SK-MEL-5 (cell line): ENCODE measurements at places on chromosomes 11 and 22. TPM values are rescaled to one million over a fixed set of nuclear protein-coding genes. Genes with fewer than 3 reads are reported as not detected.

TMEM25 gene
- 0.45 TPM in 1 of 2 replicates, not detected in the other for total RNA-seq

MYOD1 gene
- total RNA-seq, result not detected in 2 replicates

DNA sequence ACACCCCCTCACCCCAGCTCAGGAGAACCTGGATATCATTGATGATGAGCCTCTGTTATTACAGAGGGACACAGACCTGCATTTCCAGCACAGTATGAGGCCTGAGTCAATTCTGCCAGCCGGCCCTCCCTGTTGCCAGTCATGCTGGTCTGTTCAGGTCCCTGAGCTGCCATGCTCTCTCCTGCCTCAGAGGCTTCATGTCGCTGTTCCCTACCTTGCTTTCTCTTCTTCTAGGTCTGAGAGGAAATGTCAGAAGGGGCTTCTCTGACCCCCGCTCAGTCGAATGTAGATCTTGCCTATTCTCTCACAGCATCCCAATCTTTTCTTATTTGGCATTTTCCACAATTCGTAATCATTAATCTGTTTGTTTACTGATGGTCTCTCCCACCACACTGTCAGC is 21.8 kb upstream of the ABCC8 start:
- DNase-seq, result peak; percentile 35

DNA sequence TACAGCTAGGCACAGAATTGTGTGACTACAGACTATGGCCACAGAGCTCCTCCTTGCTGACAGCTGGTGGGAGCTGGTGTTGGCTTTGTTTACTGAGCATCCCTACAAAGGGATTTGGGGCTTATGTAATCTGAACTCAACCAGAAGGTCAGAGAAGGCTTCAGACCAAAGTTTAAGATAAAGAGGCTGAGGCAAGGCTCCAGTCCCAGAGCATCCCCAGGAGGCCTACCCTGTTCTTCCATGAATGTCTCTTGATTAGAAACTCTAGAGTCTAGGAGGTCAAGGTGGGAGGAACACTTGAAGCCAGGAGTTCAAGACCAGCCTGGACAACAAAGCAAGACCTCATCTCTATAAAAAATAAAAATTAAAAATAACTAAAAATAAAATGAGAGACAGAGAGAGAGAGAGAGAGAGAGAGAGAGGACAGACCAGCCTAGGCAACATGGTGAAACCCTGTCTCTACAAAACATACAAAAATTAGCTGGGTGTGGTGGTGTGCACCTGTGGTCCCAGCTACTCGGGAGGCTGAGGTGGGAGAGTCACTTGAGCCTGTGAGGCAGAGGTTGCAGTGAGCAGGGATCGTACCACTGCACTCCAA is 125.5 kb upstream of the SERPIND1 start:
- DNase-seq, result no peak

KDM4D gene
- total RNA-seq, result 0.88 and 1.7 TPM in 2 replicates

APOL6 gene
- 12.9 and 13.7 TPM in 2 replicates for total RNA-seq

DNA sequence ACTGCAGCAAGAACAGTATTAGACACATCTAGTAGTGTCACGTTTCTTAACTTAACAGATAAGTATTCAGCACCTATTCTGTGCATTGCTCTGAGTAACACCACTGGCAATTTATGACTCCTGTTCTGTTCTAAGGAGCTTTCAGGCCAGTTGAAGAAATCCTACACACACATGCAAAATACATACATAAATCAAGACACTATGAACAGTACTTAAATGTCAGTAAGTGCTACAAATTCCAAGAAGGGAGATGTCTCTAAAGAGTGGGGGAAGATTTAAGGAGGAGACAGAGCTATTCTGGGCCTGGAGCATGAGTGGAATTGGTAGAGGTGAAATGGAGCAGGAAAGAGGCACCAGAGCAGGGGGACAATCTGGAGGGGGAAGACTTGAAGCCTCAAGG is 46.2 kb upstream of the CLMP start:
- DNase-seq, result no peak

- no peak for DNase-seq
Observed at GRCh38 chr22:50251477-50252081, 514 bp upstream of the HDAC10 start.

DNA sequence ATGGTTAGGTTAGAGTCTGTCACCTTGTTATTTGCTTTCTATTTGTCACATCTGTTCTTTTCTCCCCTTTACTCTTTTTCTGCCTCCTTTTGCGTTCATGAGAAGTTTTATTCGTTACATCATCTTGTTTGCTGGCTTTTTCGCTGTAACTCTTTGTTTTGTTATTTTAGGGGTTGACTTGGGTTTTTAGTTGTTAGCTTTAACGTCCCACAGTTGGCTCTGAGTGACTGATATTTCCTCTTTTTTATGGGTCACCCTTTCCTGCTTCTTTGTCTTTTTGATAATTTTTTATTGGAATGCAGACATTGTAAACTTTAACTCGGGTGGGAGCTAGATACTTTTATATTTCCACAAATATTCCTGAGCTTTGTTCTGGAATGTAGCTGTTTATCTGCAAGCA is 13.3 kb upstream of the TNNT3 start:
- DNase-seq, result no peak

DNA sequence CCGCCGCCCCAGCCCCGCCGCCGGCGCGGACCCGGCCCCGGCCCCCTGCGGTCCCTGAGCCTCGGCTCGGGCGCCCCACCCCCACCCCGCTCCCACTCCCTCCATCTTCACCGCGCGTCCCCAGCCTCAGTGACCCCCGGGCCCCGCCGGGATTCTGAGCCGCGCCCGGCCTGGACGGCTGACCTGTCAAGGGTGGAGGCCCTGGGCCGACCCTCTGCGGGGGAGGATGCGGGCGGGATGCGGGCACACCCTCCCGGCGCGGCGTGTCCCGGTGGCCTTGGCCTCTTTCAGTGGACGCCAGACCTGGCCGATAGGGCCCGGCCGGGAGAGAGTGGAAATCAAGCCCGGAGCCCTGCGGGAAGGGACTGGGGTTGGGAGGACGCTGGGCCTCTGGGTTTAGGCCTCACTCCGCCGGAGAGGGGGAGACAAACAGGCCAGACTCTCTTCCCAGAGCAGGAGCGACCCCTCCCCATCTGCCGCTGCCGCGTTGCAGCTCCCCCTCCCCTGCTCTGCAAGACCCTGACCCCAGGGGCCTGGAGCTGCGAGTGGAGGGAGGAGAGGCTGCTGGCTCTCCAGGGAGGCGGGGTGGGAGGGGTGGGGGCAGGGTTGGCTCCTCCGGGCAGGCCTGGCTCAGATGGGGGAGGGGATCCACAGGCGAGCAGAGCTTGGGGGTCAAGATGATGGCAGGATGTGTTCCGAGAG is 525 bp downstream of the MAPK8IP2 start:
- no peak for DNase-seq

DNA sequence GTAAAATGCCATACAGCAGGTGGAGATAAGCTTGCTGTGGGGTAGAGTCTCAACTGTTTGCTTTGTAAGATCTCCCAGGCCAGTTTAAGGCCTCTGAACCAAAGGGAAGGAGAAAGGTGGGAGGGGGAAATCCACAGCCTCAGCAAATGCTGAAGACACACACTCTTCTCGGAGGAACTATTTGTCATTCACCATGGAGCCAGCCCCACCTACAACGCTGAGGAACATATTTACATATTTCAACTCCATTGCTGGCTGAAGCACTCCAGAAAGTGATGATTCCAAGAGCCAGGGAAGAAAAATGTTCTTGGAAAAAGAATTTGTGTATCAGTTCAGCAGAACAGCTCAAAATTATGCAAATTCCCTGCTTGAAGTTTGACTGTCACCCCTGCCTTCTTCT is 6.5 kb downstream of the TENM4 start:
- DNase-seq, result no peak

DNA sequence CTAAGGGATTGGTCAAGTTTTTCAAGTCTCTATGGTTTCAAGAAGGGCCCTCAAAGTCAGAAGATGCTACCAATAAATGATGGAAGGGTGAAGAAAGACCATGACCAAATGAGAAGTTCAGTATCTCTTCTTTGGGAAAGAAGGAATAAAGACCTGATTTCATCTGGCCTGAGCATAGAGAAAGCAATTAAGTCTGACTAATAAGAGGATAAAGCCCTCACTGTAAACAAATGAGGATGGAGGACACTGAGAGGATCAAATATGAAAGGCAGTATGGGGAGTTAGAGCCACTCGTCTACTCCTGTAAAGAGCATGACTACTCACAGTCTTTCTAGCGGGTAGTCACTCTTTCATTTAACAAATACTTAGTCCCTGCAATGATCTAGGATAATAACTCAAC is 44.6 kb downstream of the FAM168A start:
- peak; percentile 27 for DNase-seq

GRCh38 chr11:12585861-12586260 is 88.4 kb upstream of the TEAD1 start:
- DNase-seq, result peak; percentile 46

HRAS gene
- 48.3 and 55.6 TPM in 2 replicates for total RNA-seq

GRCh38 chr22:43955883-43956782 is 891 bp downstream of the SAMM50 start:
- no peak for DNase-seq

- DNase-seq, result no peak
Observed at GRCh38 chr11:110261195-110262071, 35.0 kb downstream of the RDX start.

- peak; percentile 7 for DNase-seq
Observed at GRCh38 chr11:86990515-86990914, 35.3 kb upstream of the FZD4 start.

DNA sequence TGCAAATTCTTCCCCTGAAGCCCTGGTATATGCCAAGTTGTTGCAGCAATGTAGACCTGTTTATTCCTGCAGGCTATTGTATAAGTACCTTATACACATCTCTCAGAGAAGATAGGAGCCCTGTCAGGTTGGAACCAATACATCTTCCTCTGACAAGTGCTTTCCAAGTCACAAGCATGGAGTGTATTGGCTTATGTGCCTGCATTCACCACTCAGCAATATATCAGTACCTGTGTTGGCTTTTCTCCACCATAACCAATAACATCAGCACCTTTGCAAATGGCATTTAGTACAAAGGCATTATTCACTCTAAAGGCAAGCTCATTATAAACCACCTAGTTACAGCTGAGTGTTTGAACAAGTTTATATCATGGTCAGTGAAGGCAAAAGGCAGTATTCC is 611.7 kb upstream of the CNTN5 start:
- DNase-seq, result no peak

DCPS gene
- 9.5 and 12.2 TPM in 2 replicates for total RNA-seq

XRCC6 gene
- total RNA-seq, result 537 and 584 TPM in 2 replicates

- DNase-seq, result peak; percentile 26
Observed at GRCh38 chr11:117045196-117045595, 53.0 kb downstream of the SIK3 start.

DNA sequence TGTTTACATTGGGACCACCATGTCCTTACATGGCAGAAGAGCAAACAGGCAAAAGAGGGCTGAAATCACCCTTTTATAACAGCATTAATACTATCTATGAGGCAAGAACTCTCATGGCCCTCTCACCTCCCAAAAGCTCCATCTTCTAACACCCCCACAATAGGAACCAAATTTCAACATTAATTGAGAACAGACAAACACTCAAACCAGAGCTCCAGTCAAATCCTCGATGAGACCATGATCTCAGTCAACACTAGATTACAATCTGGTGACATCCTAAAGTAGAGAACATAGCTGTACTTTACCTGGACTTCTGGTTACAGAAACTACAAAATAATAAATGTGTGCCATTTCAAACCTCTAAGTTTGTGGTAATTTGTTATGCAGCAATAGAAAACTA is 25.1 kb downstream of the OR2AG2 start:
- DNase-seq, result no peak

TEX54 gene
- total RNA-seq, result not detected in 2 replicates

DNA sequence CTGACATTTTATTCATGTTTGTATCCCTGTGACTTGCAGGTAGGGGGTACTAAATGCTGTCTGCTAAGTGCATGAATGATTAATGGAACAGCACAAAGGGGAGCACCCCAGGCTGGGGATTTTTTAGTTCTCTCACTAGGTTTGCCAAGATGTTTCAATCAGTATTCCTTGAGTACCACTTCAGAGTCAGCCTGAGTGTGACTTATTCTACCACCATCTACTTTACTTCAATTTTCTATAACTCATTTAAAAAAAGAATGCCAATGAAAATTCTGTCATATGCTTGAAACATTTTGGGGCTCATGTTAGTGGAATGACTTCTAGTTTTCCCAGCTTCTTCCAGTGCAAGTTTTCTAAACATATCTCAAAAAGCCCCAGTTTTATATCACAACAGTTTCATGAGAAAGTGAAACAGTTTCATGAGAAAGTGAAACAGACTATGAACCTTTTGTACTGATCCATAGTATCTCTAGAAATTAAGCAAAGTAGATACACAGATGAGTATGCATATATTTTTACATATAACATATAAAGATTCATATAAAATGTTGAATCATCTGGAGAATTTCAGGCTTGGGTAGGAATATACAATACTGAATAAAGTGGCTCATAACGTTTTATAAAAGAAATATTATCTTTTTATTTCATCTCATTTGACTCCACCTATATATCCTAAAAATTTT is 252.4 kb downstream of the GRM5 start:
- DNase-seq, result no peak

- DNase-seq, result no peak
Observed at GRCh38 chr22:24925586-24926427, 20.7 kb downstream of the LHFPL7 start.

DNA sequence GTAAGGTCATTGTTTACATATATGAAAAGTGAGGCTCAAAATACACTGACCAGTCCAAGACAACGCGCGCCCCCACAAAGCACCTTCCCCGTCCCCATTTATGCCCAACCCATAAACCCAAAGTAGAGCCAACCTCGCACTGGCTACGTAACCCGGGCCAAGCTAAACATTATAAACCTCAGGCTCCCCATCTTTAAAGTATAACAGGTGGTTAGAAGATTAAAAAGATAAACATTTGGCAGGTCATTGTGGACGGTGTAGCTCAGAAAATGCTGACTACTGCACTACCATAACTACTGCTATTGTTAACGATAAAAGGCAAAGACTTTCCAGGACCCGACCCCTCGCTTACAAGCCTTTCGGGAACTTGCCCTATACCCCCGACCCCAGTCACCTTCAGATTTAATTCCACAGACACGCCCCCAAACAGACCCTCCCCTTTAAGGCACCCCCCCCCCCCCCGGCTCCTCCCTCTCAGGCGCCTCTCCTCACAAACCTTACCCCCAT is 470 bp downstream of the NUMA1 start:
- no peak for DNase-seq

GRCh38 chr22:16828876-16829275 is 3.7 kb upstream of the XKR3 start:
- DNase-seq, result no peak

YPEL1 gene
- total RNA-seq, result 0.40 and 2.0 TPM in 2 replicates

- no peak for DNase-seq
Observed at GRCh38 chr22:29693161-29693560, 26.6 kb upstream of the CABP7 start.

MYEOV gene
- 0.11 TPM in 1 of 2 replicates, not detected in the other for total RNA-seq

- DNase-seq, result peak; percentile 18
Observed at GRCh38 chr22:50162391-50162956, 8.1 kb upstream of the PANX2 start.
